ENCODE measurements at places on chromosomes 4 and X.

GRCh38 chr4:101066626-101067170, 280.6 kb downstream of the PPP3CA start:
- no peak for DNase-seq

- no peak for DNase-seq
Observed at GRCh38 chr4:78047366-78047765, 9.8 kb upstream of the FRAS1 start.

- DNase-seq, result no peak
Observed at GRCh38 chr4:123783151-123783790, 386.7 kb downstream of the SPRY1 start.

DNA sequence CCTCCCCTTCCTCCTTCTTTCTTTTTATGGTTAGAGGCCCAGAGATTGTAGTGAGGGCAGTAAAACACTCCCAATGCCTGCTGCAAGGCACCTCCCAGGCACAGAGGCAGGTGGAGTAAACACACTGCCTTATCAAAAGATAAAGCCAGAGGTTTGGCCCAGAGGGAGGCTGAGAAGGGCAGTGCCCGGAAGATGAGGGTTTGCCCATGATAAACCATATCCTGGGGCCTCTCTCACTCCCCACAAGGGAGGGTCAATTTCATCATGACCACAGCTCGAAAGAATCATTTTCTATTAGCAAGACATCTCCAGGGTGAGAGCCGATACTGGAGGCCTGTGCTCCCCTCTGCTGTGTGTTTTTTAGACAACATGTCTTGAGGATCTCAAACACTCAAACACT, 98.5 kb upstream of the FAM9C start:
- no peak for DNase-seq

DNA sequence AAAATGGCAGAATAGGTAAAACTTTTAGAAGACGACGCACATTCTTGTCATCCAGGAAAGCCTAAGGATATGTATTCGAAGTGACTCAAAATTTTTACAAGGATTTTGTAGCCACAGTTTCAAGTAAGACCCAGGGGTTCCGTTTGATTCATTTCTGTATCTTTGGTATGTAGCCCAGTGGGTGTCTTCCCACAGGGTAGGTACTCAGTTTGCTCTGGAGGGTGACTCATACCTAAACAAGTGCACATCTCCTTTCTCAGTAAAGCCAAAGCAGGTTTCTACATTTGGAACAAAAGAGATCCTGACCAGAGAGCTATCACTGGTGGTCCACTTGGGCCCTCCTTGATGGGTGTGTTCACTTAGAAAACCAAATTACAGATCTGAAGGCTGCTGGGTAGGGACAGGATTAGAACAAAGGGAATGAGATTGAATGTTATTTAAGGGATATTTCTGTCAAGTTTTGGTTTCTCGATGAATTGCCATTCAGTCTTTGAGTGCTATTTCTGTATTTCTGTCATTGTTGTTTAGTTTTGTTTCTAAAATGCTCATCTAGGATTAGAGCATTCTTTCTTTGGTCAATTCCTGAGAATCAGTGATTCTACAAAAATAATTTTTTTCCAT, 56.1 kb downstream of the PLS3 start:
- DNase-seq, result no peak

DNA sequence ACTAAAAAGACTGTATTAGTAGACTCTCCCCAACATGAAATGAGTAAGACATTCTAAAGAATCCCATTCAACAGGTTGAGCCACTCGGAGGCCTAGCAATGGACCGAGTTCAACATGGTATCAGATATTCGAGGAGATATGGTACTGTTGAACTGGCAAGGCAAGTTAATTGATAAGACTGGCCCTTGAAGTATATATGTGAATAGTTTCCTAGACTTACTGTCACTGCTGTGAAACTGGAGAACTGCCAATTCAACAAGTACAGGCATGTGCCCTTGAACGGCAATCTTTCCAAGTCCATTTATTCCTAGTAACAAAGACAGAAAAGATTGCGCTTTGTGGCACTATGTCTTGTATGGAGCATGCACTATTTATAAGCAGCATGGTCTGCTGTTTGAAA, 24.4 kb downstream of the FAT1 start:
- DNase-seq, result no peak

- DNase-seq, result no peak
Observed at GRCh38 chr4:60805500-60806313, 394.4 kb upstream of the ADGRL3 start.

GRCh38 chrX:53481093-53481492, 46.9 kb upstream of the HSD17B10 start:
- no peak for DNase-seq

GRCh38 chr4:87305562-87305961, 17.1 kb downstream of the HSD17B13 start:
- DNase-seq, result no peak

- no peak for DNase-seq
Observed at GRCh38 chr4:76308548-76308947, 2.0 kb downstream of the STBD1 start.

- DNase-seq, result no peak
Observed at GRCh38 chr4:183758758-183759447, 99.8 kb downstream of the TRAPPC11 start.

DNA sequence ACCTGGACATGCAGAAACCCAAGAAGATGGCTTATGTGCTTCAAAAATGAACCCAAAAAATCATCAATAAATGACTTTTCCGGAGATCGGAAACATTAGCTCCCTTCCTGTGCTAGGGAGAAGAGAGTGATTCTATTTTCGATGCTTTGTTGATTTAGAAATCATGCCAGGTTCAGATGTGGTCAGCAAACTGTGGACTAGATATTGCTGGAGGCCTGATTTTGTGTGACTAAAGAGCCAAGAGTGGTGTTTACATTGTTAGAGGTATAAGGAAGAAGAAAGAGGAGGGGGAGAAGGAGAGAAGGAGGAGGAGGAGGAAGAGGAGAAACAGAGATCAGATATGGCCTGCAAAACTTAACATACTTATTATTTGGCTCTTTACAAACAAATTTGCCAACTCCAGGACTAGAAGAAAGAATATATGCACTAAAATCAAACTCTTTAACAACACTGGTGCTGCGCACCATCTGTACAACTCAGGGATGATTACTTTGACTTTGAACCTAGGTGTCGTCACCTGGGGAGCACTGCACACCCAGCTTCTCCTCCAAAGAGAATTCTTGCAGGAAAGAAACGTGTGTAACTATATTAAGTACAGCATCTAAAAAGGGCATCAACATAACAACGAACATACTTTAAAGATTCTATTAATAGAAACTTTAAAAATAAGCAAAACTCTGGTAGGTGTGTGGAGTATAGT, 664.9 kb upstream of the LCORL start:
- no peak for DNase-seq

DNA sequence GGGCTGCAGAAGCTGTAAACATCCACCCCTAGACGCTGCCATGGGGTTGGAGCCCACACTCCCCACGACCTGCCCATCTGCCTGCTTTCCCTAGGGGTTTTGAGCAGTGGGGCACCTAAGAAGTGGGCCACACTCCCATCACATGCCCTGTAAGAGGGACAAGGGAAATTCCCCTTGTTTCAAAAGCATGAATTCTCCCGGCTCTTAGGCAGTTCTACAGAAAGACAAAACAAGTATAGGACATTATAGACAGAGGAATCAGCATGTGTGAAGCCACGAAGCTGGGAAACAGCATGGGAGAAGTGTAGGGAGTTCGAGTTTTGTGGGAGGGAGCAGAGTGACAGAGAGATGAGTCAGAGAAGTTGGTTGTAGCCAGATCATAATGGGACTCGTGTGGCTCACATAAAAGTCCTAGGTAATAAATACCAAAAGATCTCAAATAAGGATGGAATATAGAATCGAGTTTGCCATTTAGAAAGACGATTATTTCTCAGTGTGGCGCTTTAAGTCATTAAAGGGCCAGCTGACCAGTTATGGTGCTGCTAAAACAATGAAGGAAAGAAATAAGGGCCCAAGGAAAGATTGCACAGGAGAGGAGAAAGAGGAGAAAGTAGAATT, 23.9 kb downstream of the APOO start:
- DNase-seq, result no peak

DNA sequence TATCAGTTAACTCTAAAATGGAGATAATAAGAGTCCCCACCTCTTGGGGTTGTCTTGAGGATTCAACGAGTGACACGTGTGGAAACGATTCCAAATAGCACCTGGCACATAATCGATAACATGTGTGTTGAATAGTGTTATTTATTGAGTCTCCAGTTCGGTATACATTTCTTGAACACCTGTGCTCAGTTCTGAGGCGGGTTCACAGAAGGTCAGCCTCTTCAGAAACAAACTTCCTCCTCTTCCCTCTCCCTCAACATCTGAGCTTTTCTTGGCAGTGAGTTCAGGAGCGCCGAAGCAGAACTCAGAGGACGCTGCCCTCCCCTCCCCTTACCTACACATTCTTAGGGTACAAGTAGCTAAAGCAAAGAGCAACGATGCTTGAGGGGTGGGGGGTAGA, 934 bp downstream of the PDHA1 start:
- DNase-seq, result no peak

DNA sequence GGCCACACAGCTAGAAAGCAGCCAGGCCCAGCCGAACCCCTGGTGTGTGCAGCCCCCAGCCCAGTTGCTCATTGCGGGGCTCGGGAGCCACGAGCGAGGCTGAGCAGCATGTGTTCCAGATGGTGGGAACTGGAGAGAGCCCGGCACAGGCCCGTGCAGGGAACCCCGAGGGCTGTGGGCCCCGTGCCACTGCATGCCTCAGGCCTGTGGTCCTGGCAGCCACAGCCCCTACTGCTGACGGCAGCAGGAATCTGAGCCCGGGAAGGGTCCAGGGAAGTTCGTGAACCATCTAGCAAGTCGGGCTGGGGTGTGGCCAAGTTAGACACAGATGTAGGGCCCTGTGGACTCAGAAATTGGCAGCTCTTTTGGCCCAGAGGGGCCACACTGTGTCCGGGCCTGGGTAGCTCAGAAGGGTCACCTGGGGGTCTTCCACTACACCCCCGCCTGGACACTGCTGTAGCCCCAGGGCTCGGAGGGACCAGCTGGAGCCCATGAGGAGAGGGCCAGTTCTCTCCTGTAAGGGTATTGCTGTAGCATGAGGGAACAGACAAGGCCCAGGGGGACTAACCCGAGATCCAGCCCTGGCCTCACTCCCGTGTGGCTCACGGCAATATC, 12.1 kb downstream of the HTRA3 start:
- DNase-seq, result peak; percentile 23

- DNase-seq, result no peak
Observed at GRCh38 chr4:67365661-67366245, 179.6 kb downstream of the CENPC start.

DNA sequence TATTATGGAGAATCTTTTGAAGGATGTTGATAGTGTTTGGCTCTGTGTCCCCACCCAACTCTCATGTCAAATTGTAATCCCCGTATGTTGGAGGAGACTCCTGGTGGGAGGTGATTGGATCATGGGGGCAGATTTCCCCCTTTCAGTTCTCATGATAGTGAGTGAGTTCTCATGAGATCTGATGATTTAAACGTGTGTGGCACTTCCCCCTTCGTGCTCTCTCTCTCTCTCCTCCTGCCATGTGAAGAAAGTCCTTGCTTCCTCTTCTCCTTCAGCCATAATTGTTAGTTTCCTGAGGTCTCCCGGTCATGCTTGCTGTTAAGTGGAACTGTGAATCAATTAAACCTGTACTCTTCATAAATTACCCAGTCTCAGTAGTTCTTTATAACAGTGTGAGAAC, 166.1 kb upstream of the NUDT6 start:
- DNase-seq, result no peak

GRCh38 chr4:145839151-145839550, 99.5 kb downstream of the ZNF827 start:
- no peak for DNase-seq

GRCh38 chrX:13389501-13389900, 69.6 kb upstream of the ATXN3L start:
- no peak for DNase-seq

- no peak for DNase-seq
Observed at GRCh38 chr4:112279882-112280315, 5.8 kb downstream of the TIFA start.

DNA sequence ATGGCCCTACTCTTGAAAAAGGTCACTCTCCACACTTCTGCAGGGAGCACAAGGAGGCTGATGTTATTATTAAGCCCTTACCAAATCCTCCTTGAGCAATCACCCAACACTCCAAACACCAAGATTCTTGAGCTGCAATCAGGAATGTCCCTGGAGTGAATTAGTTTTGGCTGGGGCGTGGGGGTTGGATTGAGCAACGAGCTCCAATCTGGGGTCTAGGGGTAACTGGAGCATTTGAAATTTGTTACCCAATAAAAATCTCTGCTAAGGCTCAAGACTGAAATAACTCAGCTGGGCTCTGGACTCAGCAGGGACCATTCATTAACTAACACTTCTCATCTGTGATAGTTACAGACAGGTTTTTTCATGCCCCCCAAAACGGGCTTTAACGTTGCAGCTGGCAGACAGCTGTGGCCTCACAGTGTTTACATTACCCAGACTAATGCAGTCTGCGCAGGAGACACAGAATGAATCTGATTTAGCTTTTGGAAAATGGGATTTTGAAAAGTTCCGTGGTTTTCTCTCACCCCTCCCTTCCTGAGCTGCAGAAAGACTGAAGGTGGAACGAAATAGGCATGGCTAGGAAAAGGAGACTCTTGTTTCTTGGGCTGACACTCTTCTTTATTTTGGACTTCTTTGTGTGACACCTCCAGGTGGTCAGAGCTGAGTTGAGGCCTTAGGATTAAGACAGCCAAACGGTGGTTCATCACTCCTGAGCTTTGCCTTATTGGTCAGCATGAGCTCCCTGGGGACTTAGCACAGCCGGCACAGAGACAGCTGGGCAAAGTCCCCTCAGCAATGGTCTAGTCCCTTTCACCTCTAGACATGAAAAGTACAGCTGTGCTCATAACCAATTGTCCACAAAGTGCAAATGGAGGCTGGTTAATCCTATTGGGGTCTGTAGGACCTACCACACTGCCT, 26.6 kb downstream of the PLAC1 start:
- DNase-seq, result peak; percentile 37

GRCh38 chrX:118496763-118497079, 1.1 kb downstream of the DOCK11 start:
- DNase-seq, result no peak

DNA sequence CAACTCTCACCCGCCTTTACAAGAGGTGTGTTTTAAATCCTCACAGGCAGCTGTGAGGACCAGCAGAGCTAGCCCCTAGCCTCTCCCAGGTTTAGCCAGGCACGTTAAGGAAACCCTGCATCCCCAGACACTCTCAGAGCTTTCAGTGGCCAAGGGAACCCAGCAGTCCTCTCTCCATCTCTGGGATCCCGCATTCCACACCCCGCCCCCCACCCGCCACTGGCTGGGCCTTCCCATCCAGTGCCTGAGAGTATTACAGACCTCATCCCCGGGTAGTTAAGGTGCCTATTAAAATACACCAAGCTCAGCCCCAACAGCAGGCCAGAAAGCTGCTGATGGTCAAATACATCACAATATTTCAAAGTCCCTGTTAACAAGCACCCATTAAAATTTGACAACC, 256.2 kb downstream of the BCOR start:
- DNase-seq, result no peak

DNA sequence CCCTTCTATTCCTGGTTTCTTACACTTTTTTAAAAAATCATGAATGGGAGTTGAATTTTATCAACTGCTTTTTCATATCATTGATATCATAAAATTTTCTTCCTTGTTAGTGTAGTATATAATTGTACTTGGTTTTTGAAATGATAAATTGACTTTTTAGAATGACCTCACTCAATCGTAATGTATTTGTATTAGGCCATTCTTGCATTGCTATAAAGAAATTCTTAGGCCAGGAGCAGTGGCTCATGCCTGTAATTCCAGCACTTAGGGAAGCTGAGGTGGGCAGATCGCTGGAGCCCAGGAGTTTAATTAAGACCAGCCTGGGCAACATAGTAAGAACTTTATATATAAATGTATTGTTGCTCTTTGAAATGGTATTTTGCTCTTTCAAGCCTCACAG, 6.3 kb downstream of the EXOC1 start:
- no peak for DNase-seq
